ENCODE measurements at places on chromosomes 2 and 18.

DNA sequence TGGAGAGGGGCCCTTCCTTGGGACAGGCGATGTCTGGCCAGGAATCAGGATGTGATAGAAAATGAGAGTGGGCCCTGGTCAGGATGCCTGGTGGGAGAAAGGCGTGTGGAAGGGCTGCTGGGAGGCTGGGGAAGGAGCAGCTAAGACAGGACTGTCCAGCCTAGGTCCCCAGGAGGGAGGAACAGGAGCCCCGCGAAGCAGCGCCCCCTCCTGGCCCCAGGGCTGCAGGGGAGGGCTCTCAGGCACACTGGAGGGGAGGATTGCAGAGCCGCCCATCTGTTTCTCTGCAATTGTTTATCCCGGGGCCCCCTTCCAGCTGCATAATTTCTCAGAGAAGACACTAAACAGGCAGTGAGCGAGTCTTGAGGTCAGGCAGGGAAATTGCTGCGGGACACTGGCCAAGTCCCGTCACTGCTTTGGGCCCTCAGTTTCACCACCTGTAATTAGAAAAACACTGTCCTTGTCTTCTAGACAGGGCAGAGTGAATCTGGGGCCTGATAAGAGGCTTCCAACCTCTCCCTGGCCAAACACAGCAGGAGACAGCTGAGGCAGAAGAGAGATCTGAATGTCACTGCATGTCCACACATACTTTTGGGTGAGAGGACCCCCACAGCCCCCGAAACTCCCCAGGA is 3.9 kb upstream of the NPPC start:
- no peak for ATAC-seq

DNA sequence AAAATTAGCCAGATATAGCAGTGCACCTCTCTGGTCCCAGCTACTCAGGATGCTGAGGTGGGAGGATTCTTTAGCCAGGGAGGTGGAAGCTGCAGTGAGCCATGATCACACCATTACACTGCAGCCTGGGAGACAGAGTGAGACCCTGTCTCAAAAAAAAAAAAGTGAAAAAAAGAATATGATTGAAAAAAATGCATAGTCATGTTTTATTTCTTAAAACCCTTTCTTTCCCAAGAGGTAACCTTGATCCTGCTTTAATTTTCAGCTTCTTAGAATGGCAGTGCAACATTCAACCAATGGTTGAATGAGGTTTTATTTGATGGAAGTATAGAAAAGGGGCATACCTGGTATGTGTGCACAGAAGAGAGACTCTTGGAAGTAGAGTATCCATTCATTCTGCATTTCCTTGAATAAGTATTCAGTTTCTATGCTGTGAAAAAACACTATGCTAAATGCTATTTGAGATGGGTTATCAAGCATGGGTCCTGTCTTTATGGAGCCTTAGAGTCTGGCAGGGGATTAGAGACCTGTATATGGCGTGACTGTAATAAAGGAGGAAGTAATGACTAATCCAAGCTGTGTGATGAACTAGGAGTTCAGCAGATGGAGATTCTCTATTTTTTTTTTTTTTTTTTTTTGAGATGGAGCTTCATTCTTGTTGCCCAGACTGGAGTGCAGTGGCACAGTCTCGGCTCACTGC is 146.3 kb downstream of the WDSUB1 start:
- ATAC-seq = no peak

- ATAC-seq = no peak
Observed at GRCh38 chr18:78304192-78305164, 675.1 kb upstream of the SALL3 start.

DNA sequence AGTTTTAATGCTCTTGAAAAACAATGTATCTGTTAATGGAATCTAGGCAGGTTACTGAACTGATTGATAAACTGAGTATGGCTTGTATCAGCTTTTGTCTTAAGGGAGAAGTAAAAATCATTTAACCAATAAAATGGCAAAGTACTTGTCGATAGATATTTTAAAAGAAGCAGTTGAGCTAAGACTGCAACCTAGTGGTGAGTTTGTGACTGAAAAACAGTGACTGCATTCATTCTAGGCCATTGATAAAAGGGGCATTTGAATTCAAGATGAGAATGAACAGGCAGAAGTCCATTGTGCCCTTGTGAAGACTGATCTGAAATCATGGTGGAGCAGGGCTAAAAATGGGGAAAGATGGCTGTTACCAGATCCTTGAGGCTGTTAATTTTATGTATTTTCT is 59.4 kb upstream of the MSTN start:
- ATAC-seq = no peak

DNA sequence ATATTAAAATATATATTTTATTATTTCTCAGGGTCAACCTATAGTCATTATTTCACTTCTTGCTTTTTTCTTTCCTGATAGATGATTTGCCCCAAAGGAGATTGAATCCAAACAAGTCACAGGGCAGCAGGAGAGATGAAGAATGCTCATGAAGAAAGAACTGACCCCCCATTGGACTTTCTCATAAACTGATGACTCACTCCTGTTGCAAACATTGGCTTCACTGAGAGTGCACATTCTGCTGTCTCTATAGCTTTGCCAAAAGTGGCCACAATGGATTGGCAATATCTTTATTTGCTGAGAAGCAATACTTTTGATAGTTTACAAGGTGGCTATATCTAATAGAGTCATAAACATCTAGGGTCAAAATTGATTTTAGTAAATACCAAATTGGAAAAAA is 55.9 kb upstream of the ZNF385B start:
- ATAC-seq = no peak

GRCh38 chr2:170113168-170113894 is 64.6 kb upstream of the MYO3B start:
- no peak for ATAC-seq

- ATAC-seq = no peak
Observed at GRCh38 chr18:5457462-5457957, 86.3 kb downstream of the EPB41L3 start.

GRCh38 chr2:43171789-43172188 is 54.6 kb downstream of the ZFP36L2 start:
- no peak for ATAC-seq

GRCh38 chr2:134647607-134648256 is 71.1 kb downstream of the TMEM163 start:
- ATAC-seq = no peak

DNA sequence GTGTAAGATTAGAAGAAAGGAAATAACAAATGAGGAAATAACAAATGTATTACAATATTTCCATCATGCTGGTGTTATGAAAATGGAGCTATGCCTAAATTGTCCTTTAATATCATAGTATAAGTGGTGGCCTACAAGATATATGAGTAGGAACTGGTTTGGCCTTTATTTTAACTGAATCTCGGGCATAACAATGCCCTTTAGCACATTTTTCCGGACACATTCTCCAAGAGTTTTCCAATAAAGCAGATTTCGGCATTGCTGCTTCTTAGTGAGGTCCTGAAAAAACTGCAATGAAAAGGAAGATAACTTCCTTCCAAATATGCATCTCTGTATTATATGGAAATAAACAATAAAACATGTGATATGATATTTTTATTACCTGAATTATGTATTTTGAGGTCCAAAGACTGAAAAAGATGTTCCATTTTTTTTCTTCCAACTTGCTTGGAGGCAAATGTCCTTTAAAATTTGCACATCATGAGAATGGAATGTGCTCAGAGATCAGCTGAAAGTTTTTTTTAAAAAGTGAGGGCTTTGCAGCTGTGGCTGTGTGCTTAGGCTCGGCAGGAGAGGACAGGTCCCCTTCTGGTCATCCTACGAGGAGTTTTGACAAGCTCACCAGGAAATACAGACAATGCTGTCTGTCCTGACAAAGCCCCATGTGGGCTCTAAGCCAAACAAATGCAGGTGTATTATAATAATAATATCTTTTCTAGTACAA is 132.3 kb upstream of the RND3 start:
- no peak for ATAC-seq

- ATAC-seq = no peak
Observed at GRCh38 chr18:73841661-73842060, 306.0 kb downstream of the FBXO15 start.

DNA sequence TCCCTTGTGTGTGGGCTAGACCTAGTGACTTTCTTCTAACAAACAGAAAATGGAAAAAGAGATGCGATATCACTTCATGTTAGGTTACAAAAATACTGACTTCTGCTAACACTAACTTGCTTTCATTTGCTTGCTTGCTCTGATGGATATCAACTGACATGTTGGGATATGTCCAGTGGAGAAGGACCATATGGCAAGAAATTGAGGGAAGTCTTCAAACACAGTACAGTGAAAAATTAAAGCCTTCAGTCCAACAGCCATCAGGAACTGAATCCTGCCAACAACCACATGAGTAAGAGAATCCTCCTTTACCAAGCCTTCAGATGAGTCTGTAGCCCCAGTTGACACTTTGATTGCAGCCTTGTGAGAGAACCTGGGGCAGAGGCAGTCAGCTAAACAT is 143.9 kb downstream of the MAIP1 start:
- no peak for ATAC-seq

- no peak for ATAC-seq
Observed at GRCh38 chr18:30775629-30776028, 266.9 kb downstream of the DSC3 start.

- no peak for ATAC-seq
Observed at GRCh38 chr2:38765551-38765950, 12.5 kb upstream of the GEMIN6 start.
